ENCODE measurements at places on chromosomes 5 and 9.

GRCh38 chr9:12604164-12604821, 88.9 kb upstream of the TYRP1 start:
- peak; percentile 33 for DNase-seq

- no peak for DNase-seq
Measured at GRCh38 chr9:28668158-28668557, 1094.9 kb upstream of the C9orf72 start.

DNA sequence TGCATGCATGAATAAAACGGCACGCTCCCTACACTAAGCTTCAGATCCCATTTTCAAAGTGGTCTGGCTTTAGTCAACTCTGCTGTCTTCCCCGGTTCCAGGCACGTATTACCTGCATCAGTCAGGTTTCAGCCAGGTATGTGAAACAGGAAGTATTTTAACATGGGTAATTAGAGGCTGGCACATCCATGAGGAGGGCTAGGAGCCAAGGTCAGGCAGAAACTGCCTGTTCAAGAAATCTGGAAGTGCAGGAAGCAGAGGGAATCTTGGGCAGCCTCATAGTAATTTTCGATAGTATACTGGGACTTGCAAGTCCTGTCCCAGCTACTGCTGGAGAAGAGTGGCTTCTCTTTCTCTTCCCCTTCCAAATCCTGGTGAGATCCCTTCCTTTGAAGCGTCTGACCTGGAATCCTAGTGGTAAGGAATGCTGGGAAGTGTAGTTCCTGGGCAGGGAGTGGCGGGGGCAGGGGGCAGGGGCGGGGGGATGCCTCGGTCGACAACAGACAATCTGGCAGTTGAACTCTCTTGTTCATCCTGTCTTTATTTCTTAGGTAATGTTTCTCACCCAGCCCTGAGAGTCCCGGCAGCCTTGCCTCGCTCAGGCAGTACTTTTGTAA, 403.1 kb downstream of the TLE4 start:
- no peak for DNase-seq

GRCh38 chr5:173327948-173328843, at the start of gene STC2:
STC2 (minus strand) TSS chr5:173328414; CDS start chr5:173328193, 221 bp downstream.
- DNase-seq: no peak

GRCh38 chr5:57504357-57504756, 21.7 kb upstream of the ACTBL2 start:
- no peak for DNase-seq

- DNase-seq: no peak
Measured at GRCh38 chr5:129241755-129242154, 147.2 kb downstream of the ISOC1 start.

DNA sequence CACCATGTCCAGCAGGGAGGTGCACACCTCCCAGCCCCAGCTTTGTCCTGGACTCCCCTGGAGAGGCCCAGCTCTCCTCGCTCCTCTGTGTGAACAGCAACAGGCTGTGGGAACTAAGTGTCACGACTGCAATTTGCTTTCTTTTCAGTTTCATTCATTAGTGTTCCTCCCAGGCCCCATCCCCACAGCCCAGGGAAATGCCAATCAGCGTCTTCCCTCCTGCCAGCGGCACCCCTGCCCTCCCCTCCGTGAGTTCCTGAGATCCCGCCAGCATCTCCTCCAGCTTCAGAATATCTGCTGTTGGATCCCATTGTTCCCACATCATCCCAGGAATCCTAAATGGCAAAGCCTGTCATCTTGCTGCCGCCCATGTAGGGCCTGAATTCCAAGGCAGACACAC, 13.1 kb upstream of the RPL26L1 start:
- DNase-seq: no peak

DNA sequence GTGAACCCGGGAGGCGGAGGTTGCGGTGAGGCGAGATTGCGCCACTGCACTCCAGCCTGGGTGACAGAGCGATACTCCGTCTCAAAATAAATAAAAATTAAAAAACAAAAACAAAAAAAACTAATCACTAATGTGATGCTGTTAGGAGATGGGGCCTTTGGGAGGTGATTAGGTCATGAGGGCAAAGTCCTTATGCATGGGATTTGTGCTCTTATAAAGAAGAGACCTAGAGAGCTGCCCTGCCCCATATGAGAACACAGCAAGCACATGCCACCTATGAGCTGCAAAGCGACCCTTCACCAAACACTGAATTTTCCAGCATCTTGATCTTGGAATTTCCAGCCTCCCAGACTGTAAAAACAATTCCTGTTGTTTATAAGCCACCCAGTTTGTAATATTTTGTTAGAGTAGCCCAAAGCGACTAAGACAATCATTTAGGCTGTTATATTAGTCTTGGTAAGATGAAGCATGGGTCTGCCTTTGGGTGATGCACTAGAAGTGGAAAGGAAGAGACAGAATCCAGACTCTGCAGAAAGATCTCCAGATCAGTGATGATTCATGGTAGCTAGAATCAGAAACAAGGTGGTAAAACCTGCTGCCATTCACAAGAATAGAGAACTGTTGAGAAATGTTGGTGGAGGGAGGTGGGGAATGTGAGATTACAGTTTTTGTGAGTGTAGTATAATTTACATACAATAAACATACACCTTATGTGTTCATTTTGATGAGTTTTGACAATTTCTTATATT, 26.2 kb downstream of the GPR21 start:
- DNase-seq: no peak

DNA sequence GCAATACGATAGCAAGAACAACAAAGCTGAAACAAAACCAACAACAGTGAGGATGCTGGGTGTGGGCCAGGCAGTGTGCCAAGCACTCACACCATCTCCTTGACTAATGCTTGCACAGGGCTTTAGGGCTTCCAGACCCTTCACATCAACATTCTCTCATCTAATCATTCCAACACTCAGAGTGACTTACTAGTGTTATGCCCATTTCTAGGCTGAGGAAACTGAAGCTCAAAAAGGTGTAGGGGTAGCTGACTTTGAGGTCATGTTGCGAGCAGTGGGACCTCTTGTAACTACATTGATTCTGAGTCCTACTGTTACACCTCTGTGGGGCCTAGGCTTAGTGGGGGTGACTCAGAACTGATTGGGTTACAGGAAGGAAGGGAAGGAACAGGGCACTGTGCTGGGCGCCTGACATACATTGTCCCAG, 9.7 kb downstream of the ANGPTL2 start:
- DNase-seq: no peak

DNA sequence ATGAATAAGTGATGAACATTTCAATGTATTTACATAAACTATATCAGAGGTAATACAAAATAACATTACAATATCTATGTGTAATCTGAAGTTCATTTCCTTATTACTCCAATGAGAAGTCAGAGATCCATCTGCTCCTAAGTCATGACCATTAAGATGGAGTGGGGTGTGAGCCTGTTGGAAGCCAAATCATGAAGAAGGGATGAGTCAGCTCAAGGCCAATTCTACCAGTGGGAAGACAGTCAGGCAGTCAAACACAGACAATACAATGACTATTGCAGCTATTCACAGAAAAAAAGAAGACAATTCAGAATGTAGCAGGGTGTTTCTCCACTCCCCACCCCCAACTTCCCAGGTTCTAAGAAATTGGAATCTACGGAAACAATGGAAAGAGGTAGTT, 155.0 kb downstream of the NFIB start:
- no peak for DNase-seq

GRCh38 chr9:85508616-85509015, 233.1 kb downstream of the AGTPBP1 start:
- no peak for DNase-seq

GRCh38 chr5:27011274-27011673, 27.1 kb downstream of the CDH9 start:
- no peak for DNase-seq

GRCh38 chr5:171945066-171945465, 61.4 kb downstream of the FBXW11 start:
- no peak for DNase-seq

DNA sequence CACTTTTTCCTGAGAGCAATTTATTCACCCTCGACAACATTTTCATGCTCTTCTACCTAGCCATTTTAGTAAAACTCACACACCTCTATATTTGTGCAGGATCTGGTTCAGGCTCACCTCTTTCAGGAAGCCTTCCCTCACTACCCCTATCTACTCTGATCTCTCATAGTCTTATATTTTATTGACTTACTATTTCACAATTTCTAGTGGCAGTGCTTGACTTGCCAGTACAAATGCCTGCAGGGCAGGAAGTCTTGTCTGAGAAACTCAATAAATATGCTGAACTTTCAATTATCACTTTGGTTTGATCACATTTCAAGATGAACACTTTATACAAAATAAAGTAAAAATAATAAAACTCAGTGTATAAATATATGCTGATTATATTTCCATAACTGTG, 226.8 kb downstream of the CETN3 start:
- DNase-seq: no peak

DNA sequence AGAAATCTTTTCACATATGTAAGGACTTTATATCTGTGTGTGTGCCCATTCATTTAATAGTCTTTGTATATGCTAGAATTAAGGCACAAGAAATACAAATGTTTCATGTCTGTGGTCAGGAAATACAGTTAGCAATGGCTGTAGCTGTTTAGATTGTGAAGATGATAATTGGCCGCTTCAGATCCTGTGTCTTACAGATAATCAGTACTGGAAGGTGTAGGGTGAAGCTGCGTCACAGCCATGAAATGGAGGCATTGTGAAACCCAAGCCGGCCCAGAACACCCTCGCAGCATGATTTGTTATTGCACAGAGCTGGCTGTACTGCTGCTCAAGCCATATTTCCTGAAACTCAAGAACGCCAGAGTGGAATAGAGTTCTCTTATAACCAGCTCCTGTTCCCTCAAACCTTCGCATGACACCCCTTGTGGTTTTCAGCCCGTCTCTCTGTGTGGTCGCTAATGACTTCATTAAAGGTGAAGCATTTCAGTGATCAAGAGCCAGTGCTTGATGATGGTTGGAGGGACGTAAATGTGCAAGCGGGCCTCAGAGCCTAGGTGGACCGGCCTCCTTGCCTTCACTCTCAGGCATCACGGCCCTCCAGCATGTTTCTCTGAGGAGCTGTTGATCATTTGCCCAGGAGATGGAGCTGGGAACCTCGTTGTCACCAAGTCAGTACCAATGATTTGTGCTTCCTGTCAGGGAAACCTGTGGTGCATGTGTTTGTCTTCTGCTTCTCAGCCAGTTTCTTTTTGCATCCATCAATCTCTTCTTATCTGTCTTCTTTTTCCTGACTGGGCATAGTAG, 80.1 kb downstream of the F2RL2 start:
- no peak for DNase-seq

DNA sequence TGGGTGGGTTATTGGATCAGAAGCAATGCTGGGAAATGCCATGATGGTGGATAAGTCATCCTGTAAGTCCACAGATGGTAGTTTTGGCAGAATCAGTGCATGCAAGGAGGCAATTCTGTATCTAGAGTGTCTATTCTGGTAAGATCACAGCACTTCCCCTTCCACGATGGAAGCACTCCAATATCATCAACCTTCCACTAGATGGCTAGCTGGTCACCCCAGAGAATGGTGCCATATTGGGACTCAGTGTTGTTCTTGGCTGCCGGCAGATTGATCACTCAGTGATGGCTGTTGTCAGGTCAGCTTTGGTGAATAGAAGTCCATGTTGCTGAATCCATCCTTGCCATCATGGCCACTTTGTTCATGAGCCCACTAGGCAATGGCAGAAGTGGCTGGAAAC, 553.5 kb downstream of the CSNK1G3 start:
- no peak for DNase-seq

- DNase-seq: no peak
Measured at GRCh38 chr5:175377816-175378215, 66.2 kb downstream of the DRD1 start.

- peak; percentile 49 for DNase-seq
Measured at GRCh38 chr5:76041863-76042262, 41.3 kb upstream of the SV2C start.

DNA sequence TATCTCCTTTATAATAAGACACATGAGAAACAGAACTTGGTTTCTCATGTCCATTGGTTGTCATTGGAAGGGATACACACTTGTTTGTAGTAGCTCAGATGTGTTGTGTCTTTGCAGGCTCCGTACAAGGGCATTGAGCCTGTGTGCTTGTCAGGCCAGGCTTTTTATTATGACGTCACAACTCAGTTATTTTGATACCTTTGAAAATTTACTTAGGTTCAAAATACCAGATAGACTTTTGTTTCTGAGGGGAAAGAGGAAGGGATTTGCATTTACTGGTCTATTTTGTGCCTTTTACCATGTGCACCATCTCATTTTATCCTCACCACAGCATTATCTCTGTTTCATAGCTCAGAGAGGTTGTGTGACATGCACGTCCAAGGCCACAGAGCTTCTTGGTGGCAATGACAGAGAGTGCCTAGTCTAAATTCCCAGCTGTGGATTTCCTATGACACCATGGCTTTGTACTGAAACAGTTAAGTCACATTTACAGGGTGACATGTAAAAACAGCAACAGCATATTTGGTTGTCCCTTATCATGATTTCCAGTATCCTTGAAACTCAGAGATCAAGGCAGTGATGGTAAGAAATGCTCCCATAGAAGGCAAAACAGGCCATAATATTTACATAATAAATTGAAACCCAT, 268.7 kb downstream of the AOPEP start:
- DNase-seq: no peak

GRCh38 chr5:159928122-159928909, 12.0 kb downstream of the ADRA1B start:
- peak; percentile 83 for DNase-seq

GRCh38 chr5:5751987-5752386, 329.5 kb downstream of the ICE1 start:
- DNase-seq: no peak

GRCh38 chr5:67409126-67409777, 212.7 kb upstream of the CD180 start:
- no peak for DNase-seq

DNA sequence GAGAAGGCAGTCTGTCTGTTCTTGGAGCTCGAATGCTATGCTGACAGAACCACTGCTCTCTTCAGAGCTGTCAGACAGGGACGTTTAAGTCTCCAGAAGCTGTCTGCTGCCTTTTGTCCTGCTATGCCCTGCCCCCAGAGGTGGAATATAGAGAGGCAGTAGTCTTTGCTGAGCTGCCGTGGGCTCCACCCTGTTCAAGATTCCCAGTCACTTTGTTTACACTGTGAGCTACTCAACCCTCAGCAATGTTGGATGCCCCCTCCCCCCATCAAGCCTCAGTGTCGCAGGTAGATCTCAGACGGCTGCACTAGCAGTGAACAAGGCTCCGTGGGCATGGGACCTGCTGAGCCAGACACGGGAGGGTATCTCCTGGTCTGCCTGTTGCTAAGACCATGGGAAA, 344.2 kb downstream of the TMEM161B start:
- no peak for DNase-seq
